ENCODE measurements at places on chromosomes 11 and 22. TPM values are rescaled to one million over a fixed set of nuclear protein-coding genes. Genes with fewer than 3 reads are reported as not detected.

- no peak overlapping the region for H3K27ac ChIP-seq
- H3K4me1 ChIP-seq = no peaks in the 10 kb centered on the region
- H3K36me3 ChIP-seq = no peaks in the 10 kb centered on the region
- H3K27me3 ChIP-seq = peaks cover 73% of the 10 kb centered on the region
Measured at GRCh38 chr11:134558916-134559601, 147.0 kb upstream of the B3GAT1 start.

The PLXNB2 gene
- polyA plus RNA-seq = 33.5 TPM

The C11orf16 gene
- polyA plus RNA-seq = not detected

The SEPTIN3 gene
- polyA plus RNA-seq = 0.22 TPM

DNA sequence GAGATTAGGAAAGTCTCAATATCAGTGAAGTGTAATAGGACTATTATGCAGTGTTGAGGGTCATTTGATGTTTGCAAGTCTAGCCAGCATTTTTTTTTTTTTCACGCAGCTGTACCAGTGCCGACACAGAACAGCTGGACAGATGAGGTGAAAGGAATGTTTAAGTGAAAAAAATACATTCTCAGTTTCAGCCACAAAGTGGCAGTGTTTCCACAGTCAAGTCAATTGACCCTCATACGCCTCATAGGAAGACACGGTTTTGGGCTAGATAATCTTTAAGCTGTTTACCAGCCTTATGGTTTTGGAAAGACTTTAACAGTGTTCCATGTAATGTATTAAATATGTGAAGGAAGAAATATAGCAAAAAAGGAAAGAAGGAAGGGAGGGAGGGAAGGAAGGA is 349.9 kb upstream of the ANO3 start:
- no peak overlapping the region for H3K27ac ChIP-seq
- H3K36me3 ChIP-seq = no peaks in the 10 kb centered on the region
- H3K4me1 ChIP-seq = no peaks in the 10 kb centered on the region
- H3K27me3 ChIP-seq = no peaks in the 10 kb centered on the region
- no peak for DNase-seq
- no peak overlapping the region for H3K4me3 ChIP-seq
